ENCODE measurements at places on chromosomes 7 and 10.

DNA sequence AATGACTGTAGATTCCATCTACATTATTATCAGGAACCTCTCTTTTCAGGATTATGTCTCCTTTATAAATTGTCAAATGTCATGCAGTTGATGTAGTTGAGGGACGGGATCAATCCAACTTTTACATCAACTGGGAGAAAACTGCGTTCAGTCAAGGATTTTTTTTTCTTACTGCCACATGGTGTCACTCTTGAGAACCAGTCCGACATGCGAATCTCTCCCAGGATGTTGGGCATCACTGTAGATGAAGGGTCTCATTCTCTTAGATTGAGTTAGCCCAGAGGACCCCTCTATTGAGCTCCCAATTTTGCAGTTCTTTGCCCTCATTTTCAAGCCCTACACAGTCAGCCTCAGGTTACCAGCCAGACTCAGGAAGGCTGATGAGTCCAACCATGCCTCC is 120.3 kb upstream of the PTPRZ1 start:
- DNase-seq, result no peak

DNA sequence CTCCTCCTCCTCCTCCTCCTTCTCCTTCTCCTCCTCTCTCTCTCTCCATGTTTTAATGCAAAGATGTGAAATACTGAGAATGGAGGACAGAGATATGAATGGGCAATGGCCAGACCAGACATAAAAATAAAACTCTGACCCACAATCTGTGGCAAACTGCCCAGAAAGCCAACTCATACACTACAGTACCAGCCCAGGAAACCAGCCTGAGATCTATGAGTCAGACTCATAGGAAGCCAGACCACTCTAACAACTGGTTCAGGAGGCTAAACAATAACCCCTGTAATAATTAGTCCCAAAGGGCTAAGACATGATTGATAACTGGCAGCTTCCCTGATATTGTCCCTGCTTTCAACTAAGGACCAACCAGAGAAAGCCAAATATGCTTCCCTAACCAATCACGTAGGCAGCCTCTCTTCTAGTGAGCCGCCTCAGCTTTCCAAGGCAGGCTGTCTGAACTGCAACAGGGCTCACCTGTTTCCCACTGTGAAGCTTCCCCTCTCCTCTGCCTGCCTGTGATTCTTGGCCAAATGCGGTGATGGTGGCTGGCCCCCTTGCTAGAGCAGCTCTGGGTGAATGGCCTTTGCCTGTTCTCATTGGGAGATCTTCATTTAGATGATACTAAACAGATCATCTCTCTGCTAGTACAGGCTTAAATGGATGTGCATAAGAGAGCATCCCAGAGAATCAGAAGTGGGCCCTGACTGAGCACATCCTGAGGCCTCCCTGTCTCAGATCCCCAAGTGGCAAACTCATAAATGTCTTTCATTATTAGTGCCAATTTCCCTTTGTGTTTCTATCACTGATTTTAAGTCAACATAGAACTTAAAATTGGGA is 817.6 kb downstream of the TNS3 start:
- DNase-seq, result no peak

DNA sequence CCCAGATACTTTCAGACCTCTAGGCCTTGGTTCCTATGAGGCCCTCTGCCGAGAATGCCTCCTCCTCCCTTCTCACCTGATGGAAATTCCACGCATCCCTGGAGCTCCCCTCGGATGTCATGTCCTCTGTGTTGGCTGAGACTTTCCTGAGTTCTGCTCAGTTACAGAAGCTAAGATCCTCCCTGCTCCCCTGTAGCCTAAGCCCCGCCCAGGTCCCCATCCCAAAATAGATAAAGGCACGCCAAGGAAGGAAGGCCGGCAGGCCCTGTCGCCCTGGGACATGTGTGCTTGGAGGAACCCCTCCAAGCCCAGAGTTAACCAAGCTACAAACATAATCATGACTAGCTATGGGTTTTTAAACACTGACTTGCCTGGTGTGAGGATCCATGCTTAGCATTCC is 123.5 kb downstream of the SORBS1 start:
- no peak for DNase-seq

DNA sequence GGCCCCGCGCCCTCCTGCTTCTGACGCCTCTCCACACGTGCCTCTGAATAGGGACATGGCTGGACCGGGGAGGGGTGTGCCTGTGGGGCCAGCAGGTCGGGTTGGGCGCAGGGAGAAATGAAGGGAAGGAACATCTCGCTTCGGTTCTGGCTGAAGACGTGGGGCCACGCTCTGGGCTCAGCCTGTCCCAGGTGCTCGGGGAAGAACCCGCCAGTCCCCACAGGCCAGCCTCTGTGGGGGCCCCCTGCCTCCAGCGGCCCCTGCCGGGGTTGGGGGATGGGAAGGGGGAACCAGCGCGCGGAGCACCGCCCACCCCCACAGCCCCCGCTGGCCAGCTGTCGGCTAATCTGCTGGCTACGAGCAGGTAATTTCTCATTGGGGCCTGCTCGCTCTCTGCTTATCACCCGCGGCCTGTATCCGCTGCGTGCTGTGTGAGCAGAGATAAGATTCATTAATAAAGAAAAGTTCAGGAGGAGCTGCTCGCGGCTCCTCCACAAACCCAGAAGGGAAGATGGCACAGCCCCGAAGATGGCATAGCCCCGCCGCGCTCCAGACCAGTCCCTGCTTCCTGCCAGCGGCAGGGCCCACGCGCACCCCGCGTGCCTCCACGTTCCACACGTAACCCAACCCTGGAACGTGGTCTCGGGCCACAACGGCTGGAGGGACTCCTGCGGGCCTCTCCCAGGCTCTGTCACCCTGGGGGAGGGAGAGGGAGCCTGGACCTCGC is 186.2 kb downstream of the ELFN1 start:
- no peak for DNase-seq

DNA sequence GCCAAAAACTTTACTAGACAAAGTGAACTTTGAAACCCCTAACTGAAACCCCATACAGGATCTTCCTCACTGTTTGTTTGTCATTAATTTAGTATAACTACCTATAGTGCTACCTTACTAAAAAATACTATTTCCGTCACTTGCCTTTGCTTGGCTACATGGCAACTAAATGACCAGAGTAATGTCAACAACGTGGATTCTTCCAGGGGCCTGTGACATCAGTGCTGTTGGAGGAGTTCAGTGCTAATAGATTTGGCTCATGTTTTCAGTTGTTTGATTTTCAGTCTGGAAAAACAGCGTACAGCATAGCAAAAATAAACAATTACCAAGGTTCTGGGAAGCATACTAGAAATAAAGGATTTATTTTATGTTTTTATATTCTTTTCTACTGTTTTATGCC is 3.0 kb upstream of the ASB15 start:
- DNase-seq, result no peak

DNA sequence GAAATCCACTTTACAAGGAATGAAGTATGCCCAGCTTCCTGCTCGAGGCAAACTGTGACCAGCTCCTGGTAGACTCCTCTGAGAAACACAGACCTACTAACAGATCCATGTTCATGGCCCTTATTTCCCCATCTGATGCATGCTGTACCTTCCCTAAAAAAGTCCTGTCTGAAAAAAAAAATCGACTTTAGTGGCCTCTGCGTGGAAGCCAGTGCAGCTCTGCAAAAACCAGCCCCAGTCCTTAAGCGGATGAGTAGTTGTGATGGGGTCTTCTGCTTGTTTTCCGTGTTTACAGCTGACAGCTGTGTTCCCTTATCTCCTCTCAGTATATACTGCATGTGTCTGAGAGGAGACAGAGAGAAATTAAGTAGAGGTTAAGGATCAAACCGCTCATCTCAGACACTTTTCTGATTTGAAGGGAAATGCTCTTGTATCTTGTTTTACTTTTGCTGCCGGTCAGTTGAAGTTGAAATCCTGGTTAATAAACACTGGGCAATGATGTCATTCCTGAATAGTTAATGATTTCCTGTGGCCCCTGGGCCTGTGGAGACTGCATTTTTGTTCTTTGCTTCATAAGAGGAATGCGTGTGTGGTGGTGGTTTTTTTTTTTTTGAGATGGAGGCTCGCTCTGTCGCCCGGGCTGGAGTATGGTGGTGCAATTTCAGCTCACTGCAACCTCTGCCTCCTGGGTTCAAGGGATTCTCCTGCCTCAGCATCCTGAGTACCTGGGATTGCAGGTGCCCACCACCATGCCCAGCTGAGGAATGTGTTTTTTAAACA is 67.6 kb downstream of the DOCK1 start:
- no peak for DNase-seq

GRCh38 chr7:81003326-81003725 is 84.5 kb upstream of the SEMA3C start:
- DNase-seq, result no peak

All from CD4-positive, alpha-beta T cell treated with Interleukin-15 for 4 hours (primary cell).